ENCODE measurements at places on chromosomes 3 and 15. TPM values are rescaled to one million over a fixed set of nuclear protein-coding genes. Genes with fewer than 3 reads are reported as not detected.

Gene CELF6
- total RNA-seq, result 0.20 TPM

Gene BUB1B
- total RNA-seq, result 10.5 TPM

Gene GLDN
- total RNA-seq, result not detected

Gene COL6A5
- total RNA-seq, result not detected

Gene CD86
- total RNA-seq, result not detected

Gene CA12
- 0.22 TPM for total RNA-seq

Gene SCAANT1
- 1.7 TPM for total RNA-seq

Gene GOLGA8G
- not detected for total RNA-seq

Gene GOLGA8J
- not detected for total RNA-seq

Gene CHL1
- total RNA-seq, result not detected

Data from lung microvascular endothelial cell (primary cell).